ENCODE measurements at places on chromosomes 12 and 14.

GRCh38 chr12:22536971-22537544 lies 7.3 kb downstream of the C2CD5 start:
- DNase-seq: no peak

GRCh38 chr12:123034865-123035264 lies 54.4 kb downstream of the ARL6IP4 start:
- DNase-seq: no peak

DNA sequence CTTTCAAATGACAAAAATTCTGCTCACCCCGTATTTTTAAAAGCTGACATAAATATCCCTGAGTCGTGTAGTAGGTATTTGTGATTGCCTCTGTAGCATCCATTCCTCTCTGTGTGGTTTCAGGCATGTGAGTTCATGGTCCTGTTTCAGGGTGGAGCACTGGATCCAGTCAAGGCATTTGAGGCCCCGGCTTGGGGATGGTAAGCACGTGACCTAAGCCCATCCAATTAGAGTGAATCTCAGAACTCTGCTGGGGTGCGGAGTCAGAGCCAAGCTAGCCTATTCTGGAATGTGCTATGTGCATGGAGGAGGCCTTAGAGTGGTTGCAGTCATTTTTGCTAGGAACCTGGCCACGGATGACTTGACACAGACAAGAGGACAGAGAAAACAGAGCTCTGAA lies 4.3 kb upstream of the CSRP2 start:
- DNase-seq: no peak

- no peak for DNase-seq
These were observed 37.9 kb downstream of the MDM1 start for GRCh38 chr12:68294251-68294650.

GRCh38 chr12:108799401-108800243 lies 57.8 kb downstream of the SSH1 start:
- peak; percentile 16 for DNase-seq

- DNase-seq: no peak
These were observed 73.0 kb downstream of the TMEM132D start for GRCh38 chr12:129830796-129831195.

DNA sequence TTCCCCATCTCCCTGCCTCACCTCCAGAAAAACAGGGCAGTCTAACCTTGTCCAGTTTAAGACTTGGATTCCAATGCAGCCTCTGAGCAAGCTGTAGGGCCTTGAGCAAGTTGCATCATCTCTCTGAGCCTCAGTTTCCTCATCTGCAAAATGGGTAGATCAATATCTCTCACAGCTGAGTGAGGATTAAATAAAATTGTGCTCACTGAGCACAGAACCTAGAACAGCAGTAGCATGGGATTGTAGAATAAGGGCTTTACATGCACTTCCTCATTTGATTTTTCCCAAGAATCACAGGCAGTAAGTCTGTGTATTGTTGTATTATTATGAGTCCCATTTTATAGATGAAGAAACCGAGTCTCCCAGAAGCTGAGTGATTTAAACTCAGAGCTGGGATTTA lies 2.0 kb downstream of the DTX1 start:
- DNase-seq: no peak

- no peak for DNase-seq
These were observed 472.9 kb downstream of the NOVA1 start for GRCh38 chr14:26124896-26125438.

GRCh38 chr12:126171937-126172559 lies 1106.8 kb downstream of the AACS start:
- no peak for DNase-seq

DNA sequence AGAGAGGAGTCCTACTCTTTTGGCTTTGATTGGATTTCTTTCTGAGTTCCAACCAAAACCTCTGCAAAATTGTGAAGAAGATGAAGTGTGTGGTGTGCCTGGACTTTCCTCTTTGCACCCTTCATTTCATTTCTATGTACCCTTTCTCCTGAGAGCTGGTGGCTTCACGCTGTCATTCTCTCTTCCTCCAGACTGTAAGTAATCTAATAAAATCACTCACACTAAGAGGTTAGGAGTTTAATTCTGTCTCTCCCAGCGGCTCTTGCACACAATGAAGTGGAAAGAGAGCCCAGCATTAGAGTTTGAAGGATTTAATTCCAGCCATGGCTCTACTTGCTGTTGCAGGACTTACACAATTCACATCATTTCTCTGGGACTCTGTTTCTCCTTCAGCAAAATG lies 37.8 kb upstream of the CRADD start:
- DNase-seq: no peak

All from omental fat pad (tissue), 4 donors.